ENCODE measurements at places on chromosomes 4 and X.
A peak's percentile ranks its signal among the peaks of the same experiment; 100 is the strongest.

DNA sequence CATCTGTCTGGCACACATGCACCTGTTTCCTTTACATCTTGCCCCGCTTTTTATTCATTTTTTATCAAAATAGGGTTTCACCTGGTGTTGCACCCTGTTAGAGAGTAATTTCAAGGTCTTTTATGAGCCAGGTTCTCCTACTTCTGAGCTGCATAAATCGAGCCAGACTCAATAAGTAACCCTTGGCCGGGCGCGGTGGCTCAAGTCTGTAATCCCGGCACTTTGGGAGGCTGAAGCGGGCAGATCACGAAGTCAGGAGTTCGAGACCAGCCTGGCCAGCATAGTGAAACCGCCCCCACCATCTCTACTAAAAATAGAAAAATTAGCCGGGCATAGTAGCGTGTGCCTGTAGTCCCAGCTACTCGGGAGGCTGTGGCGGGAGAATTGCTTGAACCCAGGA lies 1.0 kb upstream of the PPP2R3B start:
- no peak for DNase-seq

DNA sequence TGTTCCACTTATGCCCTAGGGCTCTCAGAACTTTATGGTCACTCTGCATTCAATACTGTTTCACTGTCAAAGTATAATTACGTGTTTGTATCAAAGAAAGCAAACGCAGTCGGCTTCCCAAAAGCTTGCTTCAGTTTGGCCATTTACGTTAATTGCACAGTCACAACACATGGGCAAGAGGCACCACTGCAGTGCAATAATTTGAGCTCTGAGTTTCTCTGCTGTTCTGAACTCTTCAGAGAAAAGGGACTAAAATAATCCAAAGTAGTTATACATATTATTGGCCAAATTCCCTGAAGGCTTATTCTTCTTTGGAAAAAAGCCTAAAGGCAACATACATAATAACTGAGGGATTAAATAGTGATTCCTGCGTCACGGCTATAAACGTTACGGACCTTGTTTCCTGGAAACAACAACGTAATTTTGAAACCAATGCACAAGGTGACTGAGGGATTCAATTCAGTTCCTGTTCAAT lies 51.3 kb downstream of the RNF150 start:
- no peak for DNase-seq

DNA sequence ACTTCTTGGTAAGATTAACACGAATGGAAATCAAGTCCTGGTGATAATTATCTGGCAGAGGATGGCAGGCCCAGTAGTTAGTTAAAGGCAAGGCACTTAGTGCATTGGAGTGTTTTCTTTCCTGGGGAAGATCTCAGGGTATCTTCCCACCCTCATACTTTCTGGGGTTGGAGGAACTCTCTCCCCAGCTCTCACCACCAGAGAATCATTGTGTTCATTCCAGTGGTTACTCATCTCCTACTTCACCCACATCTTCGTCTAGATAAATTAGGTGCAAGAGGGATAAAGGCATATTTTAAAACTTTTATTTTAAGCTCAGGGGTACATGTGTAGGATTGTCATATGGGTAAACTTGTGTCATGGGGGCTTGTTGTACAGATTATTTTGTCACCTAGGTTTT lies 67.5 kb upstream of the SH3RF1 start:
- DNase-seq: no peak

GRCh38 chrX:154030715-154031305 lies 11.1 kb upstream of the IRAK1 start:
- no peak for DNase-seq

- no peak for DNase-seq
Measured at GRCh38 chr4:128601991-128602695, 207.4 kb upstream of the JADE1 start.

GRCh38 chr4:23956601-23957364 lies 66.9 kb upstream of the PPARGC1A start:
- no peak for DNase-seq

DNA sequence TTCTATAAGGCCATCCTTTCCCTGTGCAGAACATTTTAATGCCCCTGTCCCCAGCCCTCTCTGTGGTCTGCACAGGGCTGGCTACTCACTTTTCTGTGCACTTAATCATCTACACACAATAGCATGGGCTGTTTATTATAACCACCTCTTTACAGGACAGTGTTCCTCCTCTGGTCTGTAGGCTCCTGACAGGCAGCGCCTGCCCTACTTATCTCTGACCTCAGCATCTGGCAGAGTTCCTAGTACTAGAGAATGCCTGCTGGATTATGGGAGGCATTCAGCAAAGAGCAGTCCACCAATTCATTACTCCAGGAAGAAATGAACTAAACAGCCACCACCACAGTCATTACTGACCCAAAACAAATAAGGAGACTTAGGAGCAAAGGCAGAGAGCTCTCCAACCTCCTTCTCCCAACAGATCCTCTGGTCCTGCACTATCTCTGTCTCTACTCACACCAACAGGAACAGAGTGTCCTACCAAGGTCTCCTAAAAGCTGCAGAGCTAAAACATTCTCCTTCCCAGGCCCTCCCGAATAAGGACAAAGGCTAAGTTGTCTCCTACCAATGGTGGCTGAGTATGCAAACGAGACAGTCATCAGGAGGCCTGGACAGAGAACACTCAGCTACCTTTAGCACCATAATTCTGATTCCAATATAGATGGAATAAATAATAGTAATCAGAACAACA lies 279.2 kb downstream of the QDPR start:
- no peak for DNase-seq

- DNase-seq: no peak
Measured at GRCh38 chrX:44483965-44484606, 58.6 kb downstream of the FUNDC1 start.

DNA sequence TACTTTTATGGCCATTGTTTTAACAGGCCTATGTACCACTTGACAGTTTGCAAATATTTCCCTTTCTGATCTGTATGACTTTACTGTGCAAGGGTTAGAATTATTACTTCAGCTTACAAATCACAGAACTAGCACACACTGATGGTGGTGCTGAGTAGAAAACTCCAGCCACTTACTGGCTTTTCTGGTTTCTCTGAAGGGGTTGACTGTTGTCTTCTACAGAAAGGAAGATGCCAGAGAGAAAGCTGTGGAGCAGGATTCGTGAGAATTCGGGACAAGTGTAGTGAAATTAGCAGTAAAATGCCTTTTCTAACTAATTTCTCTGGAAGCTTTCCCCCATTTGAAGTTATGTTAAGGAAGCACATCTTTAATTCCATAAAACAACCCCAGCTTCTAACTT lies 46.6 kb upstream of the GK2 start:
- no peak for DNase-seq

DNA sequence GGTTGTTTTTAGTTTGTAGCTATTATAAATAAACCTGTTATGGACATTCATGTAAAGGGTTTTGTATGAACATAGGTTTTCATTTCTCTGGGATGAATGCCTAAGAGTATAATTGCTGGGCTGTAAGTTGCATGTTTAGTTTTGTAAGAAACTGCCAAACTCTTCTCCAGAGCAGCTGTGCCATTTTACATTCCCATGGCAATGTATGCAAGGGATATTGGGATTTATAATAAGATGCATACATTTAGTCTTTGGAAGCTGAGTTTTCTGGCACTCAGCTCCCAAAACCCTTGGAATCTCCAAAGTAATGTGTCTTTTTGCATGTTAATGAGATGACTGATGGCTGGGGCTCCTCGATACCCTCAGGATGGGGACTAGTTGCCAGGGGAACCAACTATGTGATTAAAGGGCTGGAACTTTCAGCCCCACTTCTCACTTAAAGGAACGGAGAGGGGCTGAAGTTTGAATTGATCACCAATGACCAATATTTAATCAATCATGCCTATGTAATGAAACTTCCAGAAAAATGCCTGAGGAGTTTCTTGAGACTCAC lies 44.0 kb downstream of the SERTM2 start:
- DNase-seq: no peak

DNA sequence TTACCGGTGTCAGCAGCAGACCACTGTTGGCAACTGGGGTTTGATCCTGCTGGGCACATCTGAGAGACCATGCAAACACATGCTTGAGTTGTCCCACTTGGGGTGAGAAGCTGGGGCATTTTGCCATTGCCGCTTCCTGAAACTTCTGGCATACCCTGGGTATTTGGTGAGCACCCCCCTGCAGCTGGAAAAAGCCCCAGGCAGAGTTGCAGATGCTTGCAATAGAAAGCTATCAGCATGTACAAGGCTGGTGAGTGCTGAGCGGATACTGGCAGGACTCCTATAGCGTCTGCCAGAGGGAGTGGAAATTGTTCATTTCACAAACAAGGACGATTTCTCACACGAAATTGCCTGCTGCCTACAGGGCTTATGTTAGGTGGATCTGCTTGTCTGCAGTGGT lies 32.3 kb downstream of the SUPT20HL1 start:
- no peak for DNase-seq

GRCh38 chr4:1870578-1871443 lies at the start of gene NSD2:
Gene NSD2 (plus strand): TSS chr4:1871393. CDS start chr4:1900655, 29,262 bp downstream.
- peak; percentile 33 for DNase-seq
